ENCODE measurements at places on chromosomes 11 and 22. TPM values are rescaled to one million over a fixed set of nuclear protein-coding genes. Genes with fewer than 3 reads are reported as not detected.

MOV10L1 gene
- total RNA-seq, result 1.1 TPM

TRIM68 gene
- 13.5 TPM for total RNA-seq

DGCR6 gene
- 5.4 TPM for total RNA-seq

CHID1 gene
- total RNA-seq, result 90.3 TPM

POTEH gene
- not detected for total RNA-seq

ASPHD2 gene
- total RNA-seq, result 6.9 TPM

CCDC73 gene
- total RNA-seq, result not detected

LRP5 gene
- 61.0 TPM for total RNA-seq

ROBO4 gene
- total RNA-seq, result not detected

P2RY2 gene
- not detected for total RNA-seq

POU2AF2 gene
- total RNA-seq, result not detected

RAB39A gene
- not detected for total RNA-seq

MTA2 gene
- 81.7 TPM for total RNA-seq

MS4A6A gene
- total RNA-seq, result not detected

SH3BP1 gene
- 2.7 TPM for total RNA-seq

TESMIN gene
- 0.37 TPM for total RNA-seq

LRRC10B gene
- not detected for total RNA-seq

KLHL22 gene
- 49.3 TPM for total RNA-seq

SCUBE1 gene
- 0.07 TPM for total RNA-seq

MIOX gene
- total RNA-seq, result not detected

SCN3B gene
- 0.45 TPM for total RNA-seq

CHCHD10 gene
- total RNA-seq, result 62.2 TPM

ENTHD1 gene
- total RNA-seq, result not detected

GRAP2 gene
- total RNA-seq, result 0.24 TPM

SLC25A18 gene
- total RNA-seq, result not detected

SLC35F2 gene
- total RNA-seq, result 4.7 TPM

DDI1 gene
- total RNA-seq, result not detected

RTN4R gene
- 5.5 TPM for total RNA-seq

ALDH3B2 gene
- not detected for total RNA-seq

RIBC2 gene
- total RNA-seq, result 1.1 TPM

SCUBE2 gene
- 5.0 TPM for total RNA-seq

LIF gene
- total RNA-seq, result 21.5 TPM

MTNR1B gene
- not detected for total RNA-seq

LGALS12 gene
- not detected for total RNA-seq

TOMT gene
- total RNA-seq, result not detected

OR51E2 gene
- 0.97 TPM for total RNA-seq

WNT11 gene
- total RNA-seq, result 24.5 TPM

PARVA gene
- total RNA-seq, result 158 TPM

SLC22A25 gene
- total RNA-seq, result not detected

ASCL2 gene
- total RNA-seq, result not detected

CNTF gene
- total RNA-seq, result 1.3 TPM

Data from chondrocyte (in vitro differentiated cells).